NCI-H2171 treated with DMSO at 0.1 percent for 48 hours (cell line): ENCODE measurements at places on chromosomes 6 and 20.

- DNase-seq, result no peak
These were observed 181.8 kb downstream of the SASH1 start for GRCh38 chr6:148524471-148524882.

DNA sequence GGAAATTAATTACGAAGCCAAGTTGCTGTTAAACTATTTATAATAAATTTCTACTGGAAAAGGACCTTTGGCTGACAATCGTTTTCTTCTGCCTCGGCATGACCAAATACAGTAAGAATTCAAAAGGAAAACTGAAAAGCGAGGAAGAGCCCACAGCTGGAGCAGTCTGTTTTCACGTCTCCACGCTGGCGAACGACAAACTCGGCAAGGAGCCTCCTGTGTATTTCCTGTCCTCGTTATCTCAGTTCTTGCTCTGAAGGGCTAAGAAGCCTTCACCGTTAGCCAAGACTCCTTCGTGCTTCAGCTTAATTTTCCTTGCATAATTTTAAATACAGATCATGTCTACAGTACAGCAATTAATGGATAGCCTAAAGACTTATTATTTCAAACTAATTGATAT, 214.3 kb upstream of the PLCB4 start:
- no peak for DNase-seq

- DNase-seq, result no peak
These were observed 165.8 kb downstream of the KIF16B start for GRCh38 chr20:16407251-16408067.

- no peak for DNase-seq
These were observed 3.1 kb upstream of the TFAP2B start for GRCh38 chr6:50815436-50816114.

GRCh38 chr6:105804424-105804823, 281.7 kb upstream of the PRDM1 start:
- no peak for DNase-seq

GRCh38 chr20:998231-998830, 3.8 kb downstream of the RSPO4 start:
- DNase-seq, result no peak

- DNase-seq, result no peak
These were observed 32.8 kb downstream of the REPS1 start for GRCh38 chr6:138955262-138955661.

DNA sequence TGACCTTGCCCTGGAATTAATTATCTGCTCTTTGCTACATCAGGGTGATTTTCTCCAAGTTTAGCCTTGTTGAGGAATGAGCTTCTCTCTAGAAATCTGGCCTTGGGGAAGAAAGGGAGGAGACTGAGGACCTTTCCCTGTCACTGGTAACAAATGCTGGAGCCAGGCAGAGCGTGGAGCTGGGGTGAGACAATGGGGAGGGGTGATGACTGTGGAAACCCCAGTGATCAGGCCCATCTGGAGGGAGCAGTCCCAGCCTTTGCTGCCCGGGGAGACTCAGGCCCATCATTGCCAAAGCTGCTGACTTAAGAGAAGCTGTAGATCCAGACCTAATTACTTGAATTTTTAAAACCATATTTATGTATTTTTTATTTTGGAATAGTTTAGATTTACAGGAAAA, 31.3 kb downstream of the BCAS4 start:
- no peak for DNase-seq

- no peak for DNase-seq
These were observed 65.2 kb upstream of the CCN2 start for GRCh38 chr6:132016396-132016795.

DNA sequence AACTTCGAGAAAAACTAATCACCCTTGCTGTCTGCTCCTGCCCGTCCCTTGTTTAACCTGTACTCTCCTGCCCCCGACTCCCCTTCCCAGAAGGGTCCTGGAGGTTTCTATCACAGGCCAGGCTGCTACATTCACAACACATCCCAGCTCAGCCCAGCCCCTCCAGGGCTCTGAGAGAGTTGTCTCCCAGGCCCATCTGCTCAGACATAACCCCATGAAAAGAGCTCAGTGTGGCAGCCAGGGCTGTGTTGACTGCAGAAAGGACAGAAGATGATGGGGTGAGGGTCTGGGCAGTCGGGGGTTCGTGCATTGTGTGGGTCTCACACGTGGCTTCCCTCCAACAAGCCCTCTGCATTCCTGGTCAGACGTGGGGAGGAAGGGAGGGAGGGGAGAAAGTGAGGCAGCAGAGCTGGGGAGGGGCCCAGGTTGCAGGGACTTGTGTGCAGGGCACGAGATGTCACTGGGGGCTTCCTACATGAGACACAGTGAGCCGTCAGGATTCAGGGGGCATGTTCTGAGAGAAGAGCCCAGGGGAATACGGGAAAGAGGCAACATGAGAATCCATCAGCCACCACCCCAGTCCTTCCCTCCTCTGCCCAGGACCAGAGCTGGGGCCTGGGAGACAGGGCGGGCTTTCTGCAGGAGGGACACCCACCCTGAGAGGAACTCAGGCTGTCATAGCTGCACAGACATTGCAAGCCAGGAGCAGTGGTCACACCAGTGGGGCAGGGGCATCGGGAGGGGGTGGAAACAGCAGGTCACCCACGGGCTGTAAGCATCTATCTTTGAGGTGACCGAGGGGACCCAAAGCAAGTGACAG, 372.9 kb downstream of the PREX1 start:
- DNase-seq, result peak; percentile 33

- DNase-seq, result peak; percentile 81
These were observed 47.2 kb upstream of the MLN start for GRCh38 chr6:33850869-33851541.

DNA sequence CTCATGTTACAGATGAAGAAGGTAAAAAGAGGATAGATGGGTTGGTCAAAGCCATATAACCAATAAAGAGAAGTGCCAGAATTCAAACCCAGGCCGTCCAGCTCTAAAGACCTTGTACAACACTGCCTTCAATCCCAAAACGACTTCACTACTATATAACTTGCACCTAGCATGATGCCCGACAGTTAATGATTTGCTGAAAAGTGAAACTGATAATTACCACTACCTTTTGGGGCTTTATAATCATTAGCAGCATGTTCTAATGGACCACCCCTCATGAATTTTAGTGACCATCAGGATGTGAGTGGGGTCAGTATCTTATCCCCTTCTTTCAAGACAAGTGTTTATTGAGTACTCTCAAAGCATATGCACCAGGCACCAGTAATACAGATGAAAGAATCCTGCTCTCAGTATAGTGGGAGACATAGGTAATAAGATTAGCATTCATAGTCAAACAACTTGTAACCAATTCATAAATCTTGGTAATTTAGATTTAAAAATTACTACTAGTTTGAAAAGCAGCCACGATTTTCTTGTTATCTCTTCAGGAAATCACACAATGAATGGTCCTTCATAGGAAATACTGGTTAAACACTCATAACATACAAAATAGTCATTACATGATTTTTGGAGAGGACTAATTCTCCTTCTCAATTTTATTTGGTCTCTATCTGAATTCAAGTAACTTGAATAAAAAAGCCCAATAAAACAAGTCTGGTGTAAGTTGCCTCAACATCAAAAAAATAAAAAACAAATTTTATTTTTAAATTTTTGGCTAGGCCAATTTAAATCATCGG, 98.0 kb downstream of the EPB41L2 start:
- no peak for DNase-seq

GRCh38 chr6:1652842-1653241, 43.1 kb downstream of the FOXC1 start:
- DNase-seq, result no peak

DNA sequence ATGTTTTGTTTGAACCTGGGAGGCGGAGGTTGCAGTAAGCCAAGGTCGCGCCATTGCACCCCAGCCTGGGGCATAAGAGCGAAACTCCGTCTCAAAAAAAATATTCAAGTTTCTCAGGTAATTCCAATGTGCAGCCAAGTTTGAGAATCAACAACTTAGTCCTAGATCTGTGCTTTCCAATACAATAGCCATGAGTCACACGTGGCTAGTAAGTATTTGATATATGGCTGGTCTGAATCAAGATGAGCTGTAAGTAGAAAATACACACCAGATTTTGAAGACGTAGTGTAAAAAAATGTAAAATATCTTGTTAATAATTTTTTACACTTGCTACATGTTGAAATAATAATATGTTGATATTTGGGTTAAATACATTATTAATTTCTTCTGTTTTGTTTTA, 35.0 kb upstream of the BTBD3 start:
- DNase-seq, result no peak

DNA sequence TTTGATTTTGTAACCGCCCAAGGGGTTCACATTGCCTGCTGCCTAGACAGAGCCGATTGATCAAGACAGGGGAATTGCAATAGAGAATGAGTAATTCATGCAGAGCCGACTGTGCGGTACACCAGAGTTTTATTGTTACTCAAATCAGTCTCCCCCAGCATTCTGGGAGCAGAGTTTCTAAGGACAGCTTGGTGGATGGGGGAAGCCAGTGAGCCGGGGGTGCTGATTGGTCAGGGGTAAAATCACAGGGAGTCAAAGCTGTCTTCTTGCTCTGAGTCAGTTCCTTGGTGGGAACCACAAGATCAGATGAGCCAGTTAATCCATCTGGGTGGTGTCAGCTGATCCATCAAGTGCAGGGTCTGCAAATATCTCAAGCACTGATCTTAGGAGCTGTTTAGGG, 60.0 kb upstream of the EZR start:
- DNase-seq, result no peak

DNA sequence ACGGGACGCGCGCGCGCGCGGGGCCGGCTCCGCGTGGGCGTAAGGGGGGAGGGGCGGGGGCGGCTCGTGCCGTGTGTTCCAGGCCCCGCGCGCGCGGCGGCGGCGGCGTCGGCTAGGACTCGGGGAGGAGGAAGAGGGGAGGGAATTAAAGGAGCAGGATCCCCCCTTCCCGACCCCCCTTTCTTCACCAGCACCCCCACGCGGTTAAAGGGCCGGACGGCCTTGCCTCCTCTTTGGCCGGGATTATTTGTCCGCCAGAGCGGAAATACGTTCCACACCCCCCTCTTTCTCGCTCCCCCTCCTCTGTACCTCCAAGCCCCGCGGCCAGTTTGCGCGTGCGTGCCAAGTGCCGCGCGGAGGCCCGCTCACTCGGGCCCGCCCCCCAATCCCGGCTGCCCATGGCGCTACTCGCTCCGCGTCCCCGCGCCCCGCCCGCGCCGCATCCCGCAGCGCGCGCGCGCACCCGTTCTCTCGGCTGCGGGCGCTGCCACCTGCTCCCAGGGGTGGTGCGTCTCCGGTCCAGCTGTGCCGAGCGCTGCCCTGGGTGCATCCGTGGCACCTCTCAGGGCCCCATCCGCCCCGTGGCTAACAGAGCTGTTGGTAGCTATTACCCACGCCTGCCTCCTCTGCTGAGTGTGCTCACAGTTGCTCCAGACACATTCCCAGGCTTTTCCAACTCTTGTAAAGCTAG, at the start of gene ZBTB12:
Gene ZBTB12, minus strand, starts transcription at position 134 of the 691 bp plus-strand sequence. CDS start 781 bp downstream, outside the sequence.
- DNase-seq, result peak; percentile 97

- no peak for DNase-seq
These were observed 44.7 kb upstream of the SPDEF start for GRCh38 chr6:34600796-34601195.

GRCh38 chr6:35736253-35736894, 458 bp upstream of the ARMC12 start:
- peak; percentile 62 for DNase-seq

GRCh38 chr6:92682516-92683398, 736.6 kb downstream of the EPHA7 start:
- DNase-seq, result no peak
